ENCODE measurements at places on chromosomes 1 and 21.

DNA sequence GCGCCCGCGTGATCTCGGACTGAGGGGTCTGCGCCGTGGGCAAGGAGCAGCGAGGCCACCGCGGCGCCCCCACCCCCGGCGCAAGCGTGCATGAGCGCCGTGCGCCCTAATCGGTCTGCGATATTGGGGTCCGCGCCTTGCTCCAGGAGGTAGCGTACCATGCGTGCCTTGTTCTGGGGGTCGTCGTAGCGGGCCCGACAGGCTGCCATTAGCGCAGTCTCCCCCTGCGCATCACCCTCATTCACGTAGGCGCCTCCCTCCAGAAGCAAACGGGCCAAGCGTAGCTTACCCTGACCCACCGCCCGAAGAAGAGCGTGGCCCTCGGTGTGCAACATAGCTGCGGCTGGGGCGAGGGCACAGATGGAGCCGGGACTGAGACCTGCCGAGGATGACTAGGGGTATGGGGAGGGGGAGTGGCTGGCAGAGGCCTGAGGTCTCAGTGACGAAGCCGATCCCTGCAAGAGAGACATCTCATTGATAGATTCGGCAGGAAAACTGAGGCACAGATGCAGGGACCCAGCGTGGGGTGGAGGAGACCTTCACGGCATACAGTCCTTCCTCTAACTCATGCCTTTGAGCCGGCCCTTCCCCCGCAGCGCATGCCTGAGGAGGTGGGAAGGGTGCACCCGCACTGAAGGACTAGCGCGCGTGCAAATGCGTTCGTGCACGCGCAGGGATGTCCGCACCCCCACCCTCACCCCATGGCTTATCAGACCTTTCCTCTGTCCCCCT is 2.8 kb downstream of the ANKRD34A start:
- DNase-seq, result peak; percentile 51

DNA sequence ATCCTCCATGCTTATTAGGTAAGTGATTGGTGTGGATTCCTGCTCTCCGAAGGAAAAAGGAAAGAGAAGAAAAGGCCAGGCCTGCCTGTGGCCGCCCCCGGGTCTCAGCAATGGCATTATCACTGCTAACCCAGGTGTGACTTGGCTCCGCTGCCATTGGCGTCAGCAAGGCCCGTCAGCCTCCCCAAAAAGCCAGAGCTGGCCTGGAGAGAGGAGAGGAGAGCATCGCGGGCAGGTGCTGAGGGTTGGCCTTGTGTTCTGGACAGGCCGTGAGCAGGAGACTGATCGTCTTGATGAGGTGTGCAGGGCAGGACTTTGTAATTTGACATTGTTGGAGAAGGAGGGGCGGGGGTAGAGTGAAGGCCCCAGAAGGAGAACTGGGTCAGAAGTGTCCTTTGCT is 186.4 kb downstream of the CAMTA1 start:
- no peak for DNase-seq

DNA sequence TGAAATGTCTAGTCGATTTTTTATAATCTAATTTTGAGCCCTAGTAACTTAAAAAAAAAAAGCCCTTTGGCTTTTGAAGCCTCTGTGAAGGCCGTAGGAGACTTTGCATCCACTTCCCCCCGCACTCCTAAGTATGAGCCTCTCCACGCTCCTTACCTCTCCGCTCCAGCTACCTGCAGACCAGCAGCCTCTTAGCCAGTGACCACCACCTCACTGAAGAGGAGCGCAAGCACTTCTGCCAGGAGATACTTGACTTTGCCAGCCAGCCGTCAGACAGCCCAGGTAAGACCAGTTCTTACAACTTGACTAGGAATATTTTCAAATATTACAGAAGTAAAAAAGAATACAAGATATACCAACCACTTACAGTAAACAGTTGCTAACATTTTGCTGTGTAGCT is 27.4 kb upstream of the PWP2 start:
- DNase-seq, result no peak

DNA sequence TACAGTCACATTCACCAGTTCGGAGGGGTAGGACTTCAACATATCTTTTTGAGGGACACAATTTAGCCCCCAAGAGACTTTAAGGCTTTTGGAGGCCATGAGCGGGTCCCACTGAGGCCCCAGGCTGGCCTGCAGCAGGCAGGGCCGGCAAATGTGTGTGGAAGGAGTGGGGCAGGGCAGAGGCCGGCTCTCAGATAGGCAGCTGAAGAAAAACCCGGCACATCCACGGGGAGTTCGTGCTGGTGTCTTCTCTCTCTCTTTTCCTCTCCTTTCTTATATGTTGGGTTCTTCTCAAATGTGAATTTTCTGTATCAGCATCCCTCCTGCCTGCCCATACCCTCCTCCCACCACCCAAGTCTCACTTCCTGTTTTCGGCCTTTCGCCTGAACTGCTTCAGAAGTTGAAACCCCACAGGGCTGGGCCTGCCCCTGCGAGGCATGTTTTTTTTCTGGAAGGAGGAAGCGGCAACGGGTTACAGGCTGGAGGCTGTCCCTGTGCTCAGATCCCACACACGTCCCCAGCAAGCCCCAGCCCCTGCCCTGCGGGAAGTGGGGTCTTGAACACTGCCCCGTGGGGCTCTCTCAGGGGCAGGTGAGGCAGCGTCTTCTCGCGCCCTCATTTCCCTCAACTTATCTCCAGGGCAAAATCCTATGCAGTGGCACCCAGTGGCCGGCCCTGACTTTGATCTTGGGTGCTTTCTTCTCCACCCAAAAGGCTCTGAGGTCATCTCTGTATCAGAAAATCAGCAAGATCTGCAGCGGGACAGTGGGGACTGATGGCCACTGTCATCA is 9.7 kb upstream of the UMODL1 start:
- no peak for DNase-seq

GRCh38 chr1:156807627-156808026 is 9.0 kb downstream of the SH2D2A start:
- DNase-seq, result no peak

- DNase-seq, result no peak
These were observed 175.7 kb downstream of the ZZZ3 start for GRCh38 chr1:77506771-77507170.

GRCh38 chr1:197526736-197527371 is 248.4 kb downstream of the DENND1B start:
- DNase-seq, result no peak

- no peak for DNase-seq
These were observed 12.1 kb downstream of the TTC34 start for GRCh38 chr1:2789164-2789985.

Measured in NCI-H526 treated with DMSO at 0.1 percent for 48 hours (cell line).